ENCODE measurements at places on chromosomes 5 and 9.

DNA sequence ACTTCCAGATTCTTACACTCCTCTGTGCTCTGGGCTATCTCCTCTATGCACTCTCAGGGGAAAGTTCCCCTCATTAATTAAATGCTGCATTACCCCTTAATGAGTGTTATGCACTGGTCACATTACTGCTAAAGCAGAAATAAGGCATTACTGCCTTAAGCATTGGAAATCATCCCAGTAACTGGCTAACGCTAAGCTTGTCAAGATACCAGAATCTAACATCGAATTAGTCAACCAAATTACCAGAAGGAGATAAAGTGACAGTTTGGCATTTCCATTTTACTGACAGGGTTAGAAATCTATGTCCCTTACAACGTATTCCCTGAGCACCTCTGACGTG, 69.5 kb upstream of the FAM169A start:
- no peak for DNase-seq

GRCh38 chr5:34022121-34022705, 14.4 kb upstream of the AMACR start:
- peak; percentile 61 for DNase-seq

- DNase-seq: no peak
Observed at GRCh38 chr5:64615895-64616294, 74.4 kb upstream of the SHISAL2B start.

- no peak for DNase-seq
Observed at GRCh38 chr9:3136686-3137346, 292.9 kb upstream of the PUM3 start.

- DNase-seq: no peak
Observed at GRCh38 chr5:133480866-133481265, 131.5 kb downstream of the FSTL4 start.

- DNase-seq: no peak
Observed at GRCh38 chr9:126599047-126599650, 14.6 kb upstream of the LMX1B start.

DNA sequence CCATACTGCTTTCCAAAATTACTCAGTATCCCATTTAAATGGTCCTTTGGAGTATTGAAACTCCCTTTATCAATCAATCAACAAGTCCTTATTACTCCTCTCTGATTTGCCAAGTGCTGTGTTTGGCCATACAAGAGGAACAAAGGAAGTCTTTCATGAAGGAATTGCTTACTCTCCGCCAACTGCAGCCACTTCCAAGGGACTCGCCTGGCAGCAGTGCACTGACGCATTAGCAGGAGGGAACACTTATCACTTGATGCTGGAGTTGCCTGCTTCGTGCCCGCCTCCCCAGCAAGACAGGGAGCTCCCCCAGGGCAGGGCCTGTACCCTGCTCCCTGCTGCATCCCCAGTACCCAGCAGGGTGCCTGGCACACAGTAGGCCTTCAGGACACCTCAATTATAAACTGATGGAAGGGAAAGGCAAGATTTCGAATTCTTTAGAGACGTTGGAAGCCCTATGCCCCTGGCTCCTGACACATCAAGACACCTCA, 97.9 kb downstream of the CRB2 start:
- DNase-seq: no peak

DNA sequence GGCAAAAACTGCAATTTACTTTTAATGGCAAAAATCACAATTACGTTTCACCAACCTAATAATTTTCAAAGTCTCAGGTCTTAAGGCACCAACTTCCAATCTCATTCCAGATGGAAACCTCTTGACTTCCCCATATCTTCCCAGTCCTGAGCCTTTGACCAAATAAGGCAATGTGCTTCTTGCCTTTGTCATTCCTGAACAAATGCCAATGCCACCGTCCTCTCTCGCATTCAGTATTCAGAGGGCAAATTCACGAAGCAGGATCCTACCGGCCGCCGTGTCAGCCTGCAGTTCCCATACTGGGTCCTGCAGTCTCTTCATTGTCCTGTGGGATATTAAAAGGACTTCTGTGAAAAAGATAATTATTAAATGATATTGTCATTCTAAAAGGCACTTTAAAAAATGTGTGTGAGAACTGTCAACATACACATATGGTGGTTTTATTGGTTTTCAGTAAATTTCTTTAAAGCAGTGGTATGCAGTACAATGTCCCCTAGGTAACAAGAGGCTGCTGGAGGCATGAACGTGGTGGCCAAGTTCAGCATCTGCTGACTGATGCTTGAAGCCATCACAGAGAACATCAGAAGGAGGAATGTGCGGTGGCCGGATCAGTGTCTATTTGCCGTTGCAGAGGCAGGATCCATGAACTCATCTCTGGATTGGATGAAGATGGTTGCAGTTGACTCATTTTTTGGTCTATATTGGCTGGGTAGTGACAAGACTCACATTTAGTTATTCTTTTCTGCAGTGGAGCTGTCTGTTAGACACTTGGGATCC, 101.4 kb upstream of the IRX4 start:
- DNase-seq: no peak

- peak; percentile 41 for DNase-seq
Observed at GRCh38 chr5:34826347-34826746, 12.6 kb upstream of the TTC23L start.

GRCh38 chr5:164518067-164518740, 1012.8 kb downstream of the MAT2B start:
- DNase-seq: no peak

DNA sequence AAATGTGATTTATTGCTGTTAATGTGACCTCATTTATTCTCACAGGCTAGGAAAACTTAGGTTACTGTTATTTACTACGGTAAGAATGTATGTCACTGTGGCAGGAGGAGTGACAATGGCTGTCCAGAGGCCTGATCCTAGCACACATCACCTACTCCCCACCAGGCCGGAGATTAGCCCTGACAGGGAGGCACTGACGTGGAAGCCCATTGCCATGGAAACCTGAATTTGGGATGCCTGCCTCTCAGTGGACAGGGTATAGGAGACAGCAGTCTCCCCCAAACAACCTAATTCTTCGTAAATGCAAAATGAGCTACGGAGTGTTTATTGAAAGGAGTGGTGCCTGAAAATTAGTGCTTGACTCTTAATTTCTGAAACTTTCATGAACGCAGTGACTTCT, 87.6 kb upstream of the SMARCA2 start:
- DNase-seq: no peak

DNA sequence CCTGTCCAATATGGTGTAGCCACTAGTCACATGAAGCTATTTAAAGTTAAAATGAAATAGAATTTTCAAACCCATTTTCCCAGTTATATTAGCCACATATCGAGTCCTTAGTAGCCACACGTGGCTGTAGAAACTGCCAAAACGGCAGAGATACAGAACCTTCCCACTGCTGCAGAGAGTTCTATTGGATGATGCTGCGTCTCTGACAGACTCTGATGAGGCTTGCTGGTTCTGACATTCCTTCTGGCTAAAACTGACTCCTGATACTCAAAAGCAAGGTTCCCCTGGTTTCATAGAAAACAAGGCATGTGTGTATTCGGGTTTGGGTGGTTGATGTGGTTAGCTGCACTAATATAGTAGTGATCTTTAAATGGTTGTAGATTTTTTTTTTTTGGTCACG, 91.5 kb downstream of the TLE4 start:
- DNase-seq: no peak

DNA sequence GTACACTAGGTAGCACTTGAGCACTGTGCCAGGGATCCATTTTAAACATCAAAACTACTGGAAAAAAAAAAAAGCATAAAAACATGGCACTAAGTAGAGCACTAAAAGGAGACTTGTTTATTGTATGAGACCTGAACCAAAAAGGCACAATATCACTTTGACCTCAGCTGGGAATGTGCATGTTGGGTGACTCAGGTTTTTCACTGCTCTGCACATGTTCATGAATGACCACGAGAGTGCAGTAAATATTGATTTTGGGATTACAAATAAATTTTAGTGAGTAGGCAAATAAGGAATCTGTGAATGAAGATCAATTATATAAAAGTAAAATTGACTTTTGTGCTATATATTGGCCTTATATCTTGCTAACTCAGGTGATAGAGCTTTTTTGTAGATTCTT, 11.8 kb downstream of the RMI1 start:
- DNase-seq: peak; percentile 58

- DNase-seq: peak; percentile 82
Observed at GRCh38 chr5:108655750-108656450, 91.8 kb upstream of the FER start.
